ENCODE measurements at places on chromosomes 4 and X.

DNA sequence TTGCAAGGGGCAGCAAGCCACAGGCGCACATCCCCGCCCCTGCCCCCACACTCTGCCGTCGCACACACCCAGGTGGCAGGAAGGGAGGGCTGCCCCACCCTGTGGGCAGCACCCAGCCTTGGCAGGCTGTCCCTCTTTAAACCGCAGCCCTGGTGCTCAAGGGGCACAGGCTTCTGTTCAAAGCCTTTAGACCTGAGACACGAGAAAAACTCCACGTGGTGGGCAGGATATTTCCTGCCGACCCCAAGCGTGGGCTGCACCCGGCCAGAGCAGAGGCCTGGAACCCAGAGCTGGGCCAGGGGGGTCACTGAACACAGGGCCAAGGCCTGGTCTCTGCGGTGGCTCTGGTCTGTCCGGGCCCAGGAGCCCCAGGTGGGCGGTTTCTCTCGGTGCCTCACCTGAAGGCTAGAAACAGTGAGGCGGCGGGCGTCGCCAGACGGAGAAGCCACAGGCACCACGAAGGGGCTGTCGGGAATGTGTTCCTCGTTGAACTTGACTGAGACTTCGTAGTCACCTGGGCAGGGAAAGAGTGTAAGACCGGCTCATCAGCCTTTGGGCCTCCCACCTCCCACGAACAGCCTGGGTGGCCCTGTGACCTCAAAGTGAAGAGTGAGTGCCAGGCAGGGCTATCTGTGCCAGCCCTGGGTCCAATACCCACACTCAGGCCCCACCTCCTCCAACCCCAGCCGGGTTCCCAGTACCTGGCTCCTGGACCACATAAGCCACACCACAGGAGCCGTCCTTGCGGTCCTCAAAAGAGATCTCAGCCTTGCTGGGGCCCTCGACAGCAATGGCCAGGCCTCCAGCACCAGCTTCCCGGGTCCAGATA is 23.0 kb downstream of the FLNA start:
- DNase-seq: no peak

- DNase-seq: no peak
Measured at GRCh38 chrX:100687128-100687527, 43.1 kb downstream of the SRPX2 start.

DNA sequence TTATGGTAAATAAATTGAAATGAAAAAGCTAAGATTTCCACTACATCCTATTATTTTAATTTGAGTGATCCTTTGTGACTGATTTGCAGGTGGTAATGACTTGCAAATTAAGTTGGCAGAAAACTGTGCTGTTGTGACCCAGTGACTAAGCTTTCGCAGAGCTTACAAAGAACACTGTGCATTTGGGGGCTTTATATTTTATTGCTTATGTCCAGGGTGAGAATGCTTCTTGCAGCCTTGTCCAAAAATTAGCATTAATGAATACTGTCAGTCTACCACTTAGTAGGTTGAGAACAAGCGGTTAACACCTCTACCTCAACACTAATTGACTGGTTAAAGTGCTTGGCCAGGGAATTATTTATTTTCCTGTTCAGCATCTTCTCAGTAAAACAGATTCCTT is 991.3 kb upstream of the DIAPH2 start:
- DNase-seq: no peak

GRCh38 chr4:62394766-62395165 is 1194.6 kb downstream of the ADGRL3 start:
- DNase-seq: no peak

- peak; percentile 9 for DNase-seq
Measured at GRCh38 chr4:94758141-94758699, 465 bp downstream of the BMPR1B start.

- DNase-seq: no peak
Measured at GRCh38 chr4:183633476-183634400, 25.2 kb downstream of the RWDD4 start.

GRCh38 chr4:729336-730315 is 24.0 kb downstream of the PCGF3 start:
- DNase-seq: no peak

- no peak for DNase-seq
Measured at GRCh38 chrX:155745792-155746191, 133.0 kb upstream of the TMLHE start.

DNA sequence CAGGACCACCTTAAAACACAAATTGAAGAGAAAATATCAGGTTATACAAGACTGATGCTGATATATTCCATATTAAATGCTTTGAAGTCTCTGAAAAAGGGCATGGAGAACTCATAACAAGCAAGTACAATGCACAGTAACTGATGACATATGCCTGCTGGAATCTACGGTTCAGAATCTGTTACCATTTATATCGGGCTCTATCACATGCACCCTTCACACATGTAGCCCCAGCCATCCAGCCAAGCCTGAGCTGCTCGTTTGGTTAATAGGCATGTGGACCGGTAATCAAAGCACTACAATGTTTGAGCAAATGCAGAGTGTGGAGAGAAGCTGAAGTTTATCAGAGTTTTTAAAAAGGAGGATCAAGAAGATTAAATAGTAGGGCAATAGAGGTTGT is 11.8 kb downstream of the COMMD8 start:
- DNase-seq: no peak

DNA sequence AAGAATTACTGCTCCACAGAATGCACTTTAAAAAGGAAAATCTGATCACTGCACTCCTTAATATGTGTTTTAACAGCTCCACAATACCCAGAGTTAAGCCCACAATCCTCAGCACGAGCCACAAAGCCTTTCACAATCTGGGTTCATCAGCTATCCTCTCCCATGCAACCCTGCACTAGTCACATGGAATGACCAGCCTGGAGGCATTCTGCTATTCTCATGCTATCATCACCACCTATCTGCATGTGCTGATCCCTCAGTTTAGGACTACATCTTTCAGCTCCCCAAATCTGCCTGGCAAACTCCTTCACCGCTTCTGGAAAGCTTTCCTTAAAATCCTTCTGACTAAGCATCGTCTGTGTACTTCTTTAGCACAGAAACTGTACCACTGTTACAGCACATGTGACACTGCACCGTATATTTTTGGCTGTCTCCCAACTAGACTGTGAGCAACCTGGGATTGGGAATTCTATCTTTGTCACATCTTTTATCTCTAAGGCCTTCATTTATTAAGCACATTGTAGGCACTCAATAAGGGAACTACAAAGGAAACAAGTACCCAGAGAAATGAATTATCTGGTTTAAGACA is 18.3 kb upstream of the EIF1AX start:
- DNase-seq: no peak

- no peak for DNase-seq
Measured at GRCh38 chr4:81722290-81722851, 250.7 kb upstream of the RASGEF1B start.

- no peak for DNase-seq
Measured at GRCh38 chr4:68569466-68570121, 6.5 kb downstream of the UGT2B17 start.

DNA sequence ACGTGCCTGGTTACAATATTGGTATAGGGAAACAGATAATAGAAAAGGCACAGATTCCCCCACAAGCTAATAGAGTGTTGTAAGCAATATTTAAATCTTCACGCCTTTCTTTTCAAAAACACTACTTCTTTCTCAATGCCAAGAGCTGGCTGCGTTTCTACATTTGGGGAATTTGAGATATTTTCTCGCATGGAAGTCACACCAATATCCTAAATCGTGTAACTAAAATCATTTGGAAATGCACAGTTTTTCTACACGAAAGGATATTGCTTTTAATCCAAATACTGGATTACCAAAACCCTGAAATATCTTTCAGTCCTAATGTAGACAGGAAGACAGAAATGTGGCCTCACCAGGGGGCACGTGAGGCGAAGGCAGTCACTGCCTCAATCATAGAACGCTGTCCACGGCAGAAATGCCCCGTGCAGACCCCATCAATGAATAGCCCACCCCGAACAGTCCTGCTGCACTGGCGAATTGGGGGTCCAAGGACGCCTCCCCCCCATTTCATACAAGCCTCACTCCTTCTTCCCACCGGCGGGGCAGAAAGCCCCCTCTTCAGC is 106.6 kb downstream of the NSUN7 start:
- no peak for DNase-seq

DNA sequence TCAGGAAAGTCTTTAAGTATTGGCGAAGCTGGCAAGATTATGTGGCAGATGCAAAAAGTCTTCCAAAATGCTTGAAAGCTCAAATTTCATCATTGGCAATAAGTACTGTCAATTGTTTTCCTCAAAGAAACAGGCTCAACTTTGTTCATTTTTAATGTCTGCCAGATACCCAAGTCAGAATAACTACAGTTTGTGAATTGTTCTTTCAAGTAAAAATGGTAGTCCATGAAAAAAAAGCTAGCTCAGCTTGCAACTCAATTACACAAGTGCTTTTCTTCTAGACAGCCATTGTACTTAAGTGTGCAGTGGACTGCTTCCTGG is 70.5 kb downstream of the AFF1 start:
- DNase-seq: no peak

DNA sequence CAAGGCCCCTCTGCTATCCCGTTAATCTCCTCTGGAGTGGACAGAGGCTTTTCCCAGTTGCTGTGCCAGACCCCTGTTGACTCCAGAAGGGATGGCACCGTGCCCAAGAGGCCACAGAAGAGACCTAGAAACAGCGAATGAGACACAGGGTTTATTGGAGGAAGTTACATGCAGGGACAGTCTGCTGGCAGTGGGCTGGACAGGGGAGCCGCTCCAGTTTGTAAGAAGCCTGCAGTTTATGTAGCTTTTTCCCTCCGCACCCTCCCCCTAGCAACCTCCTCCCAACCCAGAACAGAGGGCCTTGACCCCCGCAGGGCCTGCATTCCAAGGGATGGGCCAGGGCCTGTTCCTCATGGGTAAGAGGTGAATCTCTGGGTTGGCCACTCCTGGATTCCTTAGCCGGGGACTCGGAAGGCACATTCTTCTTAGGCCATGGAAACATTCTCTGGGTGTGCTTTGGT is 216.8 kb upstream of the PSAPL1 start:
- peak; percentile 60 for DNase-seq

Data from head of caudate nucleus (tissue), 42 donors.